ENCODE measurements at places on chromosomes 12 and 14.

- DNase-seq, result peak; percentile 89
These were observed 135.0 kb upstream of the LRIG3 start for GRCh38 chr12:59055204-59055860.

DNA sequence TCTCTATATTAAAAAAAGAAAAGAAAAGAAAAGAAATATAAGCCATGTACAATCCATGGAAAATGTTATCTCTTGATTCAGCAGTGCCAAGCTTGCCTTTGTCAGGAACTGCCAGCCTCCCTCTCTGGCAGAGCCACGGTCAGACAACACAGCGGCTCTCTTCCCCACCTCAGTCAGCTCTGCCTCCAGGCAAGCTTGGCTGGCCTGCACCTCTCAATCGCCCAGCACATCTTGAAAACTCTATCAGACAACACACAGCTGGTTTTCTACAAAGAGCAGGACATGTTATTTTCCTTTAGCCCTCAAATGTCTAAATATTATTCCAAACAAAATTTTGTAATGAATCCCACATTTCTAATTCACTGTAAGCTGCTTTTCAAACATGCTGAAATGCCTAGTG, 20.0 kb upstream of the GCH1 start:
- no peak for DNase-seq

GRCh38 chr12:68981516-68981915, 48.5 kb upstream of the CPM start:
- peak; percentile 78 for DNase-seq

- DNase-seq, result no peak
These were observed 57.6 kb downstream of the HSPB8 start for GRCh38 chr12:119236372-119236771.

GRCh38 chr12:10354071-10354470, 35.8 kb downstream of the KLRK1 start:
- DNase-seq, result no peak

DNA sequence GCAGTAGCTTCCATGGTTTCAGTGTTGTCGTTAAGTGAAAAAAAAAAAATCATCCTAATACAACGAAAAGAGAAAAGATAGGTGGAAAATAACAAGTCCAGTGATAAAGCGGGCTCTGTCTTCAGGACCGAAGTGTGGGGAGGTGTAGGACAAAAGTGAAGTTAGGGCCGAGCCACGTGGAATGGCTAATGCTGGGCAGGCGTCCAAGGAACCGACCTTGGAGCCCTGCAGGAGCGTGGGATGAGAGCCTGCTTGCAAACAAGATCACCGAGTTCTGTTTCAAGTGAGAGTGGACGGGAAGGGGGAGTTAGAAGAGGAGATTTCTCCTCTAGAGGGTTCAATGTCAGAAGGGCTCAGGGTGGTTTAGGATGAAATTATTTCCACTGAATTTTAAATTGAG, 22.2 kb downstream of the A2ML1 start:
- DNase-seq, result no peak

DNA sequence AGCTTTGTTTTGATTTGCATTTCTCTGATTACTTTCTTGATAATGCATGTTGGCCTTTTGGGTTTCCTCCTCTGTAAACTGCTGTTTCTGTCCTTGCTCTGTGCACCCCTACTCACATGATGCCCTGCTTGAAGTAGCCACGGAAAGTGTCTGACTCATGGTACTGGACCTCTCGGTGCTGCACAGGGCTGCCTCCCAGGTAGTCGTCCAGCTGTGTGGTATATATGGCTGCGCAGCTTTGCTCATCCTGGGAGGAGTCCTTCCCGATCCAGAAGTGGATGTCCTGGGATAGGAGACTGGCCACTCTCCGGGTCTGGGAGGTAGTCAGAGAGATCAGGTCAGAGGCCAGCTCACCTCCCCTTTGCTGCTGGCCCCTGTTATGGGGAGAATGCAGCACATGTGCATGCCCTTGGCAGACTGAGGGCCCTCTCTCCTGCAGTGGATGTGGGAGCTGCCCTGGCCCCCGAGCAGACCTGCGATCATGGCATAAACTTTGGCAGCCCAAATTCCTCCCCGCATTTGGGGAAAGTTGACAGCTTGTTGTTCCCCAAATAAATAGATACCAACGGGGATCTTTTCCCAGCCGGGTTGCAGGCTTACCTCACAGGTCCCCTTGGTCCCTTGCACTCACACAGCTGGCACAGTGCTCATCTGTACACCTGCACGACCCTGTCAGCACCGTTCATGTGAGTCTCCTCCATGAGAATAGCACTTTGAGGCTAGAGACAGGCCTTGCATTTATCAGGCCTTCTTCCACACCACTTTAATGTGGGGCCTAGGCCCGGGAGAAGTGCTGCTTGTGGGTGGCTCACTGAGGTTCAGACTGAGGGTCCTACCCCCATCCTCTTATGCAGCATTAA, 5.2 kb downstream of the AVIL start:
- peak; percentile 34 for DNase-seq

DNA sequence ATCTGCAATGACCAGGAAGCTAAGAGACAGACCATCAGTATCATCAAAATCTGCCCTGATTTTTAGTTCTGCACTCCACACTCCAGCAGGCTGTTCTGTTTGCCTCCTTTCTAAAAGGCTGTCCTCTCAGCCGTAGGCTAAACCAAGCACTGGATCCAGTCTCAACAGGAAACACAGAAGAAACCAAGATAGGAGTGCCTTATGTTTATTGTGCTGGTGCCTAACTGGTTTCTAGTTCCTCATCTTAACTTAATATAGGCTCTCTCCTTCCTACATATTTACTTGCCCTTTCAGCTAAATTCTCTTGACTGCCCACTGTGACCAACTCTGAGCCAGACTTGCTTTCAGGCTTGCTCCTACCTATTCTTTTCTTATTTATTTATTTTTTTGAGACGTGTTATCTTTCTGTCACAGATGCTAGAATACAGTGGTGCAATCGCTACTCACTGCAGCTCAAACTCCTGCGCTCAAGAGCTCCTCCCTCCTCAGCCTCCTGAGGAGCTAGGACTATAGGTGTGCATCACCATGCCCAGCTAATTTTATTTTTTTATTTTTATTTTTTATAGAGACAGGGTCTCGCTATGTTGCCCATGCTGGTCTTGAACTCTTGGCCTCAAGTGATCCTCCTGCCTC, 30.8 kb downstream of the GALNT4 start:
- no peak for DNase-seq

- no peak for DNase-seq
These were observed 17.3 kb downstream of the KCNK10 start for GRCh38 chr14:88305528-88306322.

- DNase-seq, result no peak
These were observed 54.2 kb downstream of the ITPK1 start for GRCh38 chr14:93061380-93062012.

DNA sequence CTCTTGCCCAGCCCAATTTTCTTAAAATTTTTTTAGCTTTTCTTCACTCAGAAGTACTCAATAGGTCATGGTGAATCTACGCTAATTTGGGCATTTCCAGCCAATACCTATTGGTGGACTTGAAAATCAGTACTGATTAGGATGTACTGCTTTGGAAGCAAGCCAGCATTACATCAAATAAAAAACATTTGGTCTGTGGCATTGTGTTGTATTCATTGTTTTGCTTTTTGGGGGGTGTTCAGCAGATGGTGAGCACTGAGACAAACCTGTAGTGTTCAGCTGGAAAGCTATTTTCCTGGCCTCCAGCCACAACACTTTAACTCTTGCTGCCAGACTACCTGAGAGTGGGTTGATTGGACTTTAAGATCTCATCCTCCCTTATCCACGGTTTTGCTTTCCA, 4.0 kb downstream of the MAPKAPK5 start:
- no peak for DNase-seq

GRCh38 chr12:41881891-41882805, 262.5 kb downstream of the GXYLT1 start:
- no peak for DNase-seq

GRCh38 chr12:53101931-53102781, 1.1 kb upstream of the SOAT2 start:
- DNase-seq, result no peak

DNA sequence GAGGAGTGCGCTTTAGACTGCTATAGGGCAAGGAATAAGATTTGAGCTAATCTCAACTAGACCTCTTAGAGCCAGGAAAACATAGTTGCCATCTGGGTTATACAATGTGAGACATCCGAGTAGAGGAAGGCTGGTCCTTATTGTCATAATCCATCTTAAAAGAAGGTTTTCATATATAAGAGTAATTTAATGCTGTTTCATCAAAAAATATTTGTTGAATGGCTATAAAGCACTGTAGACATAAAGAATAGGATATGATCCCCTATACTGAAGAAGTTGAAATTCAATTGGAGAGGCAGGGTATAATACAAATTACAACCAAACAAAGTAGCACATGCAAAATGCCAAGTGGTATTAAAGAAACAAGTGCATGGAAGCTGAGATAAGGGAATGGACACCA, 294.5 kb downstream of the SSPN start:
- DNase-seq, result no peak

DNA sequence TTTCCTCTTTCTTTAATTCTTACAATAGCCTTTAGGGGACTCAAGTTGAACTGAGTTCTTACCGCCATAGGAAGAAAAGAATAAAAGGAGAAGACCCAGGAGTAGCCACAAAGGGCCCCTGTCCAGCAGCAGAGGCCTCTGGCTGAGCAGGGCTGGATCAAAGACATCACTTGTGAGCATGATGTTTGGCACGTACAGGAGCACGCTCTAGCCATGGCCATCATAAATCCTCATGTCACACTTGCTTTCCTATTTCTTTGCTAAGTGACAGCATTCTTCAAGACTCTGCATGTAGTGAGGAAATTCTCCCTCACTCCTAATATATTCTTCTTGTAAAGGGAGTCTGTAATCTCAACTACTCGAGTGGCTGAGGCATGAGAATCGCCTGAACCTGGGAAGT, 15.7 kb downstream of the CLEC4C start:
- DNase-seq, result no peak

DNA sequence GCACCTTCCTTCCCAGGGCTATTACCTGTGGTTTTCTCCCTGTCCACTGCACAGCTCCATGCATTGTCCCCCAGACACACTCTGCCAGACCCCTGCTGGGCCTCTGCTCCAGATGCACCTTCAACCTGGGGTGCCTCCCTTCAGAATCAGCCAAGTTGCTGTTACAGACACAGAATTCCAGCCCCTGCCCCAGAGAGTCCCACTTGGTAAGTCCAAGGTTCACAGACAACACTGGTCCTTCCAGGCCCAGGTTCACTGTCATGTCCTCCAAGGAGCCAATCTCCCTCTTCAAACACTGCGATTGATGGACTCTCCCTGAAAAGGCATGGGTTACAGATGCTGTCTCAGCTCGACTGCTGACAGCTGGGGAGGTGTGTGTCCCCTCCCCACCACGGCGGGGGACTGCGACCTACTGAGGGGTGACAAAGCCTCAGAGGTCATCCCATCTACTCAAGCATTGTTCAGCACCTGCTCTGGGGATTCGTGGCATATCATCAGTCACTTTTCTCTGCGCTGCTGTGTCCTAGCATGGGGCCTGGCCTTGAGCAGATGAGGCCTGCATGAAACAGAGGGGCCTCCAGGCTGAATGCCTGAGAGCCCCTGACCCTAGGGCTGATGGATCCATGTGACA, 24.3 kb downstream of the CALM1 start:
- no peak for DNase-seq

GRCh38 chr14:32077081-32078022, at the start of gene ARHGAP5:
ARHGAP5 (plus strand) TSS chr14:32077304; CDS start chr14:32090670, 13,366 bp downstream.
- DNase-seq, result peak; percentile 49

DNA sequence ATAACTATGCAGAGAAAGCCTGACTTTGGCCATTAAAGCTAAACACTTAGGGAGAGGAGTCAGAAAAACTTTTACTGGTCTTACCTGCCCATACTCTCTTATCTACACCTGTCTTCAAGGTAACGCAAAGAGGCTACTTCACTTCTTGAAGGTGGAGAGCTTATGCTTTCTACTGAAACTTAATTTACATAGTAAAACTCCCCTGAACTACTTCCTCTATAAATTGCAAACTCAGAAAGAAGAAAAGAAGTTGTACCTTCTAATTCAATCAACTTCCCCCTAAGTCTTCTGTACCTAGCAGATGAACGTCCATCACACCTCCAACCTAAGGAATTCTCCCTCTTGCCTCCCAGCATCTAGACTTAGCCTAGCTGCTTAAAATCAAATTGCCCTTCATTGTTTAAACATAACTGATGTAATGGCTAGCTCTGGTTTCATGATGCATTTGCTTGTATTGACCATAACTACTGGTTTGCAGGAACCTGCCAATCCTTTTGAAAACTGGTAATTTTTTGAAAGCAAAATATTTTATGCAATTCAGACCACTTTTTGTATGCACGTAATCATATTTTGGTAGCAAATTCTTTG, 87.7 kb downstream of the STON2 start:
- no peak for DNase-seq

DNA sequence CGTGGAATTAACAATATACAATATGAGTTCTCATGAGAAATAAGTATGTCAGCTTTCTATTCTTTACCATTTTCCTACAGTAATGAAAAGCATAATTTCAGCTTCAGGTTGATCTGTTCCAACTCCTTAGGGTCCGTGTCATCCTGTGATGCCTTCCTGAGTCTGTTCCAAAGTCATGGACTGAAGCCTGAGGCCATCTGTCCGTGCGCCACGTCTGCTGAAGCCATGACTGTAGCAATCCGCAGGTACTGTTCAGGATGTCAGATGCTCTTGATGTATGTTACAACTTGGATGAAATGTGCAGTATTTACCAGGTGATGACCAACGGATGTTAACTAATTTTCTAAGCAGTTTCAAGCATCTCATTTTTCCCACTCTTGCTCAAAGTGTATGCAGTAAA, 67.0 kb upstream of the ATF1 start:
- no peak for DNase-seq

- no peak for DNase-seq
These were observed 75.8 kb downstream of the RIN3 start for GRCh38 chr14:92589213-92589852.

- no peak for DNase-seq
These were observed 6.2 kb downstream of the AACS start for GRCh38 chr12:125071456-125071855.

DNA sequence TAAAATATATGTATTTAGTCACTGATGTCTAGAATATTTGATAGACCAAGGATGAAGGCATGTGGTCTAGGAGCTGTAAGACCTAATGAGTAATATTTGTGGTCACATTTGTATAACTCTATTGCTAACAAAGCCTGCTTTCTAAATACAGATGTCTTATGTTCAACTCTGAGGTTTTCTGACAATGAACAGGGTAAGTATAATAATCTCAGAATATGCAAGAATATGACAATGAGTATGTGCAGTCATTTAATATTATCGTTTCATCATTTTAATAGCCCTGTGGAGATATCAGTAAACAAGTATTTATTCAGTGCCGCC, 389.6 kb downstream of the LRIG3 start:
- DNase-seq, result peak; percentile 63

GRCh38 chr14:96727073-96727472, 70.1 kb upstream of the VRK1 start:
- DNase-seq, result no peak

- DNase-seq, result peak; percentile 44
These were observed 142.6 kb downstream of the GPHN start for GRCh38 chr14:66650491-66650911.

- peak; percentile 18 for DNase-seq
These were observed 169.7 kb upstream of the G2E3 start for GRCh38 chr14:30389134-30389876.

- no peak for DNase-seq
These were observed 16.4 kb downstream of the BAG5 start for GRCh38 chr14:103545915-103546651.

GRCh38 chr12:47100160-47100559, 20.4 kb upstream of the AMIGO2 start:
- peak; percentile 40 for DNase-seq

GRCh38 chr12:16949871-16950667, 344.1 kb upstream of the LMO3 start:
- DNase-seq, result peak; percentile 7

- DNase-seq, result peak; percentile 10
These were observed 36.5 kb downstream of the GYS2 start for GRCh38 chr12:21568115-21568514.
